Stimulated activated CD4-positive, alpha-beta T cell treated with anti-CD3 and anti-CD28 coated beads, Interleukin-15, amount 100 ng/mL, for 1 hour (primary cell): ENCODE measurements at places on chromosomes 5 and 9.

DNA sequence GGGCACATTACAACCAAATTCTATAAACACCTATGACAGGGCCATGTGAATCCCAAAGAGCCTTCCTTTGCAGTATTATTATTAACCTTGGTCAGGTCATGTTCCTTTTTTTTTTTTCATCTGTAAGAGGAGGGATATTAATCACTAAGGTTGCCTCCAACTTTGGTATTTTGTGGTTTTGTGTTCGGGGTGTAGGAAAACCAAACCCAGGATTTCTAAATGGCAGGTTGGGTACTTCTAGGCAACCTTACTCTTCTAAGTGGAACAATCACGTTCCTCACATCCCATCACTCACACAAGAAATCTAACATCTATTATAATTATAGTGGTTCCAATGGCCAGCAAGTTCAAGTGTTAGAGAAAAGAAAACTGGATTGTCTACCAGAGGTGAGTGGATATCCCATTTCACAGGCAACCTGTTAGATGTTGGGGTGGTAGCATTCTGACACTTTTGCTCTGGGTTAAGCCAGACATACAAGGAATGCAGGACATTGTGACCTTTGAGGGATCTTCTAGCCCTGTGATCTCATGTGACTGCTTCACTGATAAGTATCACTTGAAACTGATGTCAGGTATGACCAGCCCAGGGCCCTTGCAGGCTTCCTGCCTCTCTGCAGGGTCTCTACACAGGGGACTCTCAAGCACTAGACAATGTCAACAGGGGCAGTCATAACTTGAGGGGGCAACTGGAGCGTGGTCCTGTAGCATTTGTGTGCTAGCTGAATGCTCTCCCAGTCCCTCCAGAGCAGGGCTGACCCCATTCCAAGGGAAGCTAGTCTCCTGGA, 126.2 kb upstream of the VLDLR start:
- no peak for DNase-seq

DNA sequence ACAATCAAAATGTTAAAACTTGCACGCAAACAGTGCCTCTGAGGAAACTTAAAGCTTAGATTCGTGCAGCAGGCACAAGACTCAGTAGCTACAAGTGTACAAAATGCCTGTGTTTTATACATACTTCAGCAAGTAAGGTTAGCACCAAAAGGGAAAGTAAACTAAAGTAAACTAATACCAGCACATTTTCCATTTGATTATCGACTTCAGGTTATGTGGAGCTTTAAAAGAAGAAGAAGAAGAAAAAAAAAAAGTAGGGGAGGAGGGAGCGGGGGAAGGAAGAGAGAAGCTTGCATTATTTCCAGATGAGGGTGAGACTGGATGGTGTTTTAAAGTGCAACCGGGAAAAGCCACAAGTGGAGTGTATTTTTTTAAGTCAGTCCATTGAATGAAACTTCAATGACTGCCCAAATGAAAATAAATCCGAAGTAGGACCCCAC, 596 bp upstream of the ADAMTS6 start:
- DNase-seq: no peak

- no peak for DNase-seq
Measured at GRCh38 chr5:27266184-27266583, 227.8 kb upstream of the CDH9 start.

DNA sequence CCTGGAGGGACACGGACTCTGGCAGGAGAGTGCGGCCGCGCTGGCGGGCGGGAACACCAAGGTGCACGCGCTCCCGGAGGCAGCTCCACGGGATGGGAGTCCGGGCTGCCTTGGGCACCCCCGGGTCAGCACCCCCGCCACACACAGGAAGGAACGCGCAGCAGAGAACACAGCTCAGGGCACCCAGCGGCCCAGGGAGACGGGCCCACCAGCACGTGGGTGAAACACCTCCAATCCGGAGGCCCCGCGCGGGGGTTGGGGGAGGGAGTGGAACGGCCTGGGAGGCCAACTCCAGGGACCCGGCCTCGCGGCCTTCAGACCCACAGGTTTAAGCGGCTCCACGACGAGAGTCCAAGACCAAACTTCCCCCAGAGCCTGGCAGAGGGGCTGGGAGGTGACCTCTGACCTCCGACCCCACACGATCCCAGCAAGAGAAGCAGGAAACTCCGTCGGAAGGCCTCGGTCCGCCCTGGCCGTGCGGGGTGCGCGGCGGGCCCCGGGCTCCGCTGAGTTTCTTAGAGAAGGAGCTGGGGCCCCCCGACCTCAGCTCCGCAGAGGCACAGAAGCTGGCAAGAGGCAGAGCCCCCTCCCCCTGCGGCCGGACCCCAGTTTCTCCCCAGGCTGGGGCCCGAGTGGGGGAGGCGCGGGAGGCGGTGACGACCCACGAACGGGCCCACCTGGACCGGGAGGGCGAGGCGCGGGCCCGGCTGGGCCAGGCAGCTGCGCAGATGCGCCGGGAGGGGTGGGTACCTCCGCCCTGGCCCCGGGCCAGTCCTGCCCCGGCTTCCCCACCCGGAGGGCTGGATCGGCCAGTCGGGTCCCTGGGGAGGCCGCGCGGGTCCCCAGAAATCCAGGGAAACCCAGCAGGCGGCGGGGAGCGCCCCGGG, 851 bp downstream of the NACC2 start:
- DNase-seq: peak; percentile 33

- no peak for DNase-seq
Measured at GRCh38 chr9:22700171-22700570, 253.5 kb downstream of the DMRTA1 start.

DNA sequence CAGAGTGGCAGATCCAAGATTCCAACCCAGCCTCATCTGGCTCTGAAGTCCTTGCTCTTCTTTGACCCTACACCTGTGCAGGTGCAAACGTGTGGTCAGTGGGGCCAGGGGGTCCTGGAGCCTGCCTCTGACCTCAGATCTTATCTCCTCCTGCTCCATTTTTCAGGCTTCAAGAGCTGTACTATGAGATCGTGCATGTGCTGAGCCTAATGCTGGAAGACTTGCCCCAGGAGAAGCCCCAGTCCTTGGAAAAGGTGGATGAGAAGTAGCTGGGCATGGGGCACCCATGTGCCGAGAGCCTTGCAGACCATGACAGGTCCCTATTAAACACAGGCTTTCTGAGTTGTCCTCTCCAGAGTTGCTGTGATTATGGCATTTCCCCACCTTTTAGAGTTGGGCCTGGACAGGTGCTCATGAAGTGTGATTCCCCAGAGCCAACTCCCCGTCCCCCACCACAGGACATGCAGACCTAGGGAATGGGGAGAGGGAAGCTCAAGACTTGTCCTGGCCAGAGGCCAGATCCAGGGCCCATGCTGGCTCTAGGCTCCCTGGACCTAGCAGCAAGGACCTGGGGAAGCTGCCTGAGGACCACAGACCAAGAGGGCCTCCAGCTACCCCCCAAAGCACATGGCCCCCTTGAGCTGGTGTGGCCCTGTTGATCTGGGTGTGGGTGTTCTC, 22.5 kb downstream of the PITX1 start:
- no peak for DNase-seq

DNA sequence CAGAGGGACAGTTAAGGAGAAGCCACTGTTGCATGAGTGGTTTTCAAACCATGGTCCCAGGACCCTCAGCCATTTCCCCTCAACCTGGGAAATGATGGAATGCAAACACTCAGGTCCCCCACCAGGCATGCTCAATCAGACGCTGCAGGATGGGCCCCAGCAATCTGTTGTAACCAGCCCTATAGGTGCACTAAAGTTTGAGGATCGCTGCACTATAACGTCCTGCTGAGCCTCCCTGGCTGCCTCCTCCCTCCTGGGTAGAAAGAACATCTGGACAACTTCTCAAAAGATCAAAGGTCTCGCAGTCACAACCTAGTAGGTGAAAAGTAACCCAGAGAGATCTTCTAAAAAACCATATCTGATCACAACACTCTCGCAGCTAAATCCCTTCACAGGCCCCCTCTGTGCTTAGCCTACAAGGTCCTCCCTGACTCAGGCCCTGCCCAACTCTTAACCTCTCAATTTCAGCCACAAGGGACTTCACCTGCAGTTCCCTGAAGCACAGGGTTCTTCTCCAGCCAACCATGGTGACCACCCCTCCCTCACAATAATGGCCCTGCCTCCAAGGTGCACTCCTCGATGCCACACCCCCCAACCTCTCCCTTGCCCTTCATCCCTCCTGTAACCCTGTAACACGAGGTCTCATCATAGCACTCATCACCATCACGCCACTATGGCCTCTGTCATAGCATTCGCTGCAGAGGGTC, 3.5 kb downstream of the SHB start:
- DNase-seq: no peak

DNA sequence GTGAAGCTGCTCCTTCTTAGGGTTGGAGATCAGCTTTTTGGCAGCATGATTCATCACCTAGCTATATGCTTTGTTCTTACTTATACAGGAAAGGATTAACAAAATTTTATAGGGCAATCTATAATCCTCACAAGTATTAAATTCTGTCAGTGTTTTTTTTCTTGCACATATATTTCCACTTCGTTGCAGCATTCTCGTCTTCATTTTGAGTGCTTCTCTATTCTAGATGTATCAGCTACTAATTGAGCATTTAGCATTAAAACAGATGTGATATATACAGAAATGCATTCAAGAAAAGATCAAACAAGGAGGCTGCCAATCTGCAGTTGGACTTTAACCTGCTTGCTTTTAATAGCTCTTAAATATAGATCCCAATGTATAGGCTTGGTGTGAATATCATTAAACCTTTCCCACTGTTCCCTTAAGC, 3.6 kb upstream of the CTXN3 start:
- DNase-seq: no peak

DNA sequence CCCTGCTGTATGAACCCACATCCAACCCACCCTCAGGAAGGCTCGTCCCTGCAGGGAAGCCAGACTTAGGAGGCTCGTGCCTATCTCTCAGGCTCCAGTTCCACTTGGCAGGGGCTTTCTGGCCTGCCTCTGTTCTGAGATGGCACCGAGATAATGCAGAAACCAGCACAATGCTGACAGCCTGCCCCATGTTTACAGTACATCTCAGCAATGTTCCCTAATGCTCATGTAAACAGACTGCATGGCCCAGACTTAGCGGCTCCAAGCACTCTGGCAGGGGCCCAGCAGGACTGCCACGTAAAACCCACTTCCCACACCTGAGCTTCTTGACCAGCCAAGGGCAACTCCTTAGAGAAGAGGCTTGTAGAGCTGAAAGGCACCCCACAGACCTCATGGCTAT, 499.5 kb upstream of the BRINP1 start:
- DNase-seq: no peak

DNA sequence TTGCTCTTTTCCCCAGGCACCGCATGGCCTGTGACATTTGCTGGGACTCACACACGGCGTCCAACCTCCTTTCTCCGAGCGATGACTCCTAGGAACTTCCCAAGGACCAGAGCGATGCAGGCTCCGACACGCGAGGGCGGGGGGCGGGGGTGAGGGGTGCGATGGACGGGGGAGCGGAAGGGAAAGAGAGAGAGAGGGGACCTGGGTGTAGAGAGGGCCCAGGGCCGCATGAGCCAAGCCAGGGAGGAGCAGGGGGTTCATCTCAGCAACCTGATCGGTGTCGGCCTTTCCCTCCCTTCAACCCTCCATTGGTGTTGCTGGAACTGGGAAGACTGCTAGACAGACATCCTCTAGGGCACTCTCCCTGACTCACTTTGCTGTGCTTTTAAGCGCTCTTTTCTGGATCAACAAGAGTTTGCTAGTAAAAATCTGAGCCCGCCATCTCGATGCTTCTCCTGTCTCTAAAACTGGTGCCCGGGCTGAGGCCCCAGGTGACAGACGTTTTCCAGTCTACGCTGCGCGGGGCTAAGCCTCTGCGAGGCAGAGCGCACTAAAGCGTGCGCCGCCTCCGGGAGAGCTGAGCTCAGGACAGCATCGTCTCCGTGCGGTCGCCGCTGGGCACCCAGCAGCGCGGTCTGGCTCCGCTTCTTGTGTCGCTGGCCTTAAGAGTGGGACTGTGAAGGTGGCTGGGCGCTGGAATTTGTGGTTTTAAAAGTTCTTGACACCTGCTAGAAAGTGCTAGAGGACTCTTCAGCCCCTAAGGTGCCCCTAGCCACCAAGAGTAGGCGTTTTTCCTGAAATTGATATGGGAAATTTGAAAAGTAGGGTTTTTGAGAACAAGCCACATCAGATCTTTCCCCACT, 1.0 kb upstream of the TSLP start:
- no peak for DNase-seq

GRCh38 chr9:13576101-13576500, 296.6 kb upstream of the MPDZ start:
- DNase-seq: no peak

DNA sequence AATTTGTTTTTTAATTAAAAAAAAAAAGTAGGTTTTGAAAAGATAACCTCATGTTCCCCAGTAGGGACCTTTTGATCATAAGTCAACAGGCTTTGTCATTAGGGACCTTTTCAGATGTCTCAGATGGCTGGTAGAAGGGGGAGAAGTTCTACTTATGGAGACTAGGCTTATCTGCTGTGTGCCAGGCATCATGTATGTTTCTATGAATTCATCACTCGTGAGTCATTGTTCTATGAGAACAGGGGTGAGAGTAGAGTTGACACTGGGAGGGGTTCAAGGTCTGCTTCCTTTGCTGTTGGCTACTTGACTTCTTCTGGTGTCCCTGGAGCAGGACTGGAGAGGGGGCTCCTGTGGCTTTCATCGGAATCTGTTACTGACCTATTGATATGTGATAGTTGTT, 138.8 kb downstream of the KDM4C start:
- DNase-seq: no peak

GRCh38 chr9:81002242-81002641, 687.1 kb downstream of the TLE1 start:
- no peak for DNase-seq

- no peak for DNase-seq
Measured at GRCh38 chr5:55021821-55022220, 2.2 kb upstream of the GZMK start.

- DNase-seq: no peak
Measured at GRCh38 chr9:122059955-122060324, 33.2 kb downstream of the TTLL11 start.

- peak; percentile 45 for DNase-seq
Measured at GRCh38 chr5:170338933-170339779, 41.6 kb upstream of the LCP2 start.

DNA sequence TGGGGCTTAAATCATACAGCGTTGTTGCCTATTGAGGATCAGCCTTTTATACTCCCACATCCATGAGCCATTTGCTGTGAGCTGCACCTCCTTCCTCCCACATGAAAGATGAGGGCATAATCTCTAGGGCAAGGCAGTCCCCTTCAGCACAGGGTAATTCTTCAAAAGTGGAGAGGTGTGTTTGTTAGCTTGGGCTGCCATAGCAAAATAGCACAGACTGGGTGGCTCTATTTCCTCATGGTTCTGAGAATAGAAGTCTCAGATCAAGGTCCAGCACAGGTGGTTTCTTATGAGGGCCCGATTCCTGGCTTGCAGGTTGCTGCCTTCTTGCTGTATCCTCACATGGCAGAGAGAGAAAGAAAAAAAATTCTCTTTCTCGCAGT, 121.8 kb upstream of the SLC12A2 start:
- no peak for DNase-seq

GRCh38 chr9:137731947-137732813, 113.4 kb downstream of the EHMT1 start:
- DNase-seq: no peak

GRCh38 chr5:1068895-1069719, 42.8 kb downstream of the SLC12A7 start:
- DNase-seq: no peak

DNA sequence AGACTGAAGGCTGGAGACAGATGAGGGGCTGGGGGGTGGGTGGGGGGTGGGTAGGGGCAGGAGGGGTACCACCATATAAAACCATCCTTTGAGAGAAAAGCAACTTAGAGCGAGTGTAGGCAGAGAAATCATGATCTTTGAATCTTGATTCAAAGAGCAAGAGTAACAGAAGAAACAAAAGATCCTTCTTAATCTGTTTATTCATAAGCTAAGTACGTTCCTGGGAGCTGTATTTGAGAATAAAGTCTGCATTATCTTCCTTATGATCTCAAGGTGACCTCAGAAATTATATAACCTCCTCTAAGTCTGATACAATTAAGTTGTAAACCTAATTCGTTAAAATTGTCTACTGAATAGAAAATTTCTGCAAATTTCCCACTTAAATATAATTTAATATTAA, 558.8 kb downstream of the NR2F1-AS1 start:
- no peak for DNase-seq
